Activated CD4-positive, alpha-beta T cell treated with anti-CD3 and anti-CD28 coated beads for 1 hour (primary cell): ENCODE measurements at places on chromosomes 13 and 19.

DNA sequence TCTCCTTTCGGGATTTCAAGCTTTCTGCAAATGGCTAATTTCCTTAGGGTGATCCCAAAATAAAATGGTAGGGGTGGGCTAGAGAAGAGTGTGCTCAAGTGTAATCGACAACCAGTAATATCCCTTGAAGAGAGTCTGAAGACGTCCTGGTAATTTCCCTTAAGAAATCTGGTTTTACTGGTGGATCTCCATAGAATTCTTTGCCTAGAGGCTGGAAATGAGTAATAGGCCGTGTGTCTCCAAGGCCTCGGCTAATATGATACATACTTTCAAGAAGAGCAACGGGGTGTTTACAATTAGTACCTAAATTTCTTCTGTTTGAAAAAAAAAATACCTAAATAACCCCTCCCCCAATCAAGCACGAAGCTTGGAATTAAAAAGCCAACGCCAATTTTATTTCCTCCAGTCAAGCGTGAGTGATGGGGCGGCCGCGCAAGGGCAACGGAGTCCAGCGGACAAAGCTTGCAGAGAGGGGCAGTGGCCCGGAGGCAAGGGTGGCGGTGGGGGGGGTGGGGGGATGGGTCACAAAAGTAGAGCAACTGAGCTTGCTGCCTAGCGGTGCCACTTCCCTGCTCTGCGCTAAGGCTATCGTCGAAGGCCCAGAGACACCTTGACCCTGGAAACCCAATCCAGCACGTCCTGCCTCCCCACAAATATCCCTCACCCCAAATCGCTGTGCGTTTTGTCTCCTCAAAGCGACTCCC, 7.8 kb downstream of the SOX21 start:
- no peak for DNase-seq

DNA sequence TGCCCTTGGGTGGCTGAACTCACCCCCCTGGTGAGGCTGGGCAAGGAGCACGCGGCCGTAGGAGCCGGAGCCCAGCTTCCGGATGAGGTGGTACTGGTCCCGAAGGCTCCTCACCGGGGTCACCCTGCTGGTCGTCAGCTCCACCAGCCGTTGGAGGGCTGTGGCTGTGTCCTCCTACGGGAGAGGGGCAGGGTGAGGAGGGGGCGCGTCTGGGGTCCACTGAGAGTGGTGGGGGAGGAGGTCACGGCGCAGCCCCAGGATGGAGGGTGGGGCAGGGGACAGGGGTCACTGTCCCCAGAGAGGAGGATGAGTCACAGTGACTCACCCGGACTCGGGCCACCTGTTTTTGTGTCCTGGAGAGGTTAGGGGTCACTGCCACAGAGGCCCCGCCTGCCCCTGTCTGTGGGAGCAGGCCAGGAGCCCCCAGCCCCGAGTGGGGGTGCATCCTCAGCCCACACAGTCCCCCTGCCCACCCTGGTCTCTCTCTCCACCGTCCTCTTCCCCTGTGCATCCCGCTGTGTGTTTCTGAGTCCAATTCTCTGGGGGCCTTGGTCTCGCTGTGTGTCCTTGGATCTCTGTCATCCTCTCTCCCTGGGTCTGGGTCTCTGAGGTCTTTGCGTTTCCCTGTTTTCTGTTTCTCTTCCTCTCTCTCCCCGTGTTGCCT, 435 bp downstream of the SBK3 start:
- DNase-seq = no peak

DNA sequence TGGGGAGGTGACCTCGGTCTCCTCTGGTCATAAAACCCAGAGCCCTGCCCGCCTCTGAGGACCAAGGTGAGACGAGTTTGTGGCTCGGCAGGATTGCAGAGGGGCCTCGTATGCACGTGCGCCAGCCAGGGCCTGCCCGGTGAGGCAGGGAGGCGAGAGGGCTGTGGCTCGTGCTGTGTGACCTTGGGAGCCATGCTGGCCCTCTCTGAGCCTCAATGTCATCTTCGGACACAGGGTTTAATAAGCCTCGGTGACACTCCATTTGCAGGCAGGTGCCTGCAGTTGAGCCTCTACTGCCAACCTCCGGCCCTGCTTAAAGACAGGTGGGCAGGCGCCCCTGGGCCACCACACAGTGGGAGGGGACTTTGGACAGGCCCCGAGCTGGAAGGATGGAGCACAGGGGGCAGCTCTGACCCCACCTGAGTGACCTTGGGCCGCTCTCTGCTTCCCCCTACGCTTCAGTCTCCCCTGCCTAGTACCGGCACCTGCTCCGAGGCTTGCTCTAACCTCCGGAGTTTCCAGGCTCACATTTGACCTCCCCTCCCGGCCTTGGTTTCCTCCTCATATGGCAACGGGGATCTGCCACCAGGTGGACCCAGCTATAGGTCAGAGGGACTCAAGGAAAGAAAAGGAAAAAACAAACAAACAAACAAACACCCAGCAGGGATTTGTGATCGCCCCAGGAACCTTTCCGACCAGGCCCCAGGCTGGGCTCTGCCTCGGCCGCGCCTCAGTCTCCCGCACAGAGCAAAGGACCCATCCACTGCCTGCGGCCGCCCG, 3.1 kb downstream of the ZBTB7A start:
- DNase-seq = no peak

DNA sequence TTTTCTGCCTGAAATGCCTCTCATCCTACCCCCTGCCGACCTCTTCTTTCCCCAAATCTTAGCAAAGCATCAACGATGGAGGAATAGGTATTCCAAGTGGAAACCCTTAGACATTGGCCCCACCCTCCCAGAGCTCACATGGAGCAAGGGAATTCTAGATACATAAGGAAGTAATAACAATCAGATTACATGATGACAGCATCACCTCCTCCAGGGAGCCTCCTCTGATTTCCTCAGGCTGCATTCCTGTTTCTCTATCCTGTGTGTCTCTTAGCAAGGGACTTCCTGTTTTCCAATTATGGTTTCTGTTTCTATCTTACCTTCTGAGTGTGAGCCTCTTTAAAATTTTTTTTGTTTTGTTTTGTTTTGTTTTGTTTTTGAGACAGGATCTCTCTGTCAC, 246.6 kb downstream of the TSHZ3 start:
- DNase-seq = no peak

GRCh38 chr19:14603990-14604387, 21.1 kb downstream of the CLEC17A start:
- no peak for DNase-seq
